ENCODE measurements at places on chromosomes 4 and X.

DNA sequence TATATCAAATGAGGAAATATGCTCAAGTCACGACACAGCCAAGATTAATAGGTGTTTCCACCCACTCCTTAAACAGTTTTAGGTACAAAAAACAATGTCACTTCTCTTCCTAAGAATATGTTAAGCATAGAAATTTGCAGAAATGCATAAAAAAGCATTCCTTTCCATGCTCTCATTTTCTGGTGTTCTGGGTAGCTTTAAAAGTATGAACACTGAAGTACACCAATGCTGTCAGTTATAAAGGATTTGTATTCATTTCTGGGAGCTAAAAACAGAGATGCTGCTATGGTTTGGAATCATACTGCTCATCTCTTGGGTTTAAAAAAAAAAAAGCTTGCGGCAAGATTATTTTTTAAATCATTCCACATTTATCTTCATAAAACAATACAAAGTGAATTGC, 20.8 kb downstream of the SH3RF1 start:
- no peak for DNase-seq

DNA sequence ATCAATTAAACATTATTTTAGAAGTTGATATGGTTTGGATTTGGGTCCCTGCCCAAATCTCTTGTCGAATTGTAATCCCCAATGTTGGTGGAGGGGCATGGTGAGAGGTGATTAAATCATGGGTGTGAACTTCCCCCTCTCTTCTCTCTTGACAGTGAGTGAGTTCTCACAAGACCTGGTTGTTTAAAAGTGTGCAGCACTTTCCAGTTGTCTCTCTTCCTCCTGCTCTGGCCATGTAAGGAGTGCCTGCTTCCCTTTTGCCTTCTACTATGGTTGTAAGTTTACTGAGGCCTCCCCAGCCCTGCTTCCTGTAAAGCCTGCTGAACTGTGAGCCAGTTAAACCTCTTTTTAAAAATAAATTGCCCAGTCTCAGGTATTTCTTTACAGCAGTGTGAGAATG, 141.4 kb downstream of the GALNTL6 start:
- DNase-seq: no peak

DNA sequence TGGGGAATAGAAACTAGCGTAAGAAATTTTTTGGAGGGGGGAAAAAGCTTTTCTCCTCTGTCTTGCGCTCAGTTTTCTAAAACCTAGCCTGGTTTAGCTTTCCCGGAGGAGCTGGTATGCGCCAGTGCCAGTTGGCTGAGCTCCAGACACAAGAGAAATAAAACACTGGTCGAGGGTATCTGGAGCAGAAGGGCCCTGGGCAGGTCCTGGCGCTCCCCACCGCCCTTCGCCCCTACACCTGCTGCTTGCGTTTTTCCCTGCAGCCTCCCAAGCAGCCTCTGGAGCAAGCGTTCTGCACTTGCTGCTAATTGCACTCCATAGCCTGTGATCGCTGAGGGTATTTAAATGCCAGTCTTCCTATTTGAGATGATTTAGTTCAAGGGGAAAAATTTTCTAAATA, 816 bp downstream of the EREG start:
- no peak for DNase-seq

DNA sequence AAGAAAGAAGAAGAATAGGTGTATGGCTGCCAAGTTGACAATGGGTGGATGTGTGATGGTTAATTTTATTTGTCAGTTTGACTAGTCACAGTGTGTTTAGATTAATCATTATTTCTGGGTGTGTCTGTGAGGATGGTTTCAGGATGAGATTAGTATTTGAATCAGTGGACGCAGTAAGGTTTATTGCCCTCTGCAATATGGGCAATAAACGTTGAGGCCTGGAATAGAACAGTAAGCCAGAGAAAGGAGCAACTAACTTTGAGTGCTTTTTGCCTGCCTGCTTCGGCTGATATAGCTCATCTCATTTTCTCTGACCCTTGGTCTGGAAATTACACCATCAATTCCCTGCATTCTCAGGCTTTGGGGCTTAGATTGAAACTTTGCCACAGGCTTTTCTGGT, 140.8 kb upstream of the SPANXN4 start:
- no peak for DNase-seq

GRCh38 chr4:26522478-26522877, 32.2 kb upstream of the CCKAR start:
- DNase-seq: no peak

GRCh38 chrX:100411802-100412715, 2.0 kb upstream of the PCDH19 start:
- no peak for DNase-seq

DNA sequence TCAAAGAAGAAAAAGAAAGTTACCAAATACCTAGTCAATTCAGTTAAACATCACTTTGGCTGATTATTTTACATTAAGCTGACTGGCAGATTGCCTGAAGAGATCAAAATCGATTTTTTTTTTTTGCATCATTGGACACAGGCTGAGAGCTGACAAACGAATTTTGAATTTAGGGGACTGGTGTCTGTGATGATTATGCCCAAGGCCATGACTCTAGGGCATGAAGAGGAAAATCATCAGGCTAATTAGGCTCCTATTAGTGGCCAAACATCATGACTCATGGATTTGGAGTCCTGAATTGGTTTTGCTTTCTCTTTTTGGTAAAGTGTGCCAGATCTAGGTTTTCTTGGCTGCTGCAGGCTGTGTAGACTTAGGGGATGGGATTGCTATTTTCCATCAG, 829.3 kb upstream of the LCORL start:
- DNase-seq: no peak

DNA sequence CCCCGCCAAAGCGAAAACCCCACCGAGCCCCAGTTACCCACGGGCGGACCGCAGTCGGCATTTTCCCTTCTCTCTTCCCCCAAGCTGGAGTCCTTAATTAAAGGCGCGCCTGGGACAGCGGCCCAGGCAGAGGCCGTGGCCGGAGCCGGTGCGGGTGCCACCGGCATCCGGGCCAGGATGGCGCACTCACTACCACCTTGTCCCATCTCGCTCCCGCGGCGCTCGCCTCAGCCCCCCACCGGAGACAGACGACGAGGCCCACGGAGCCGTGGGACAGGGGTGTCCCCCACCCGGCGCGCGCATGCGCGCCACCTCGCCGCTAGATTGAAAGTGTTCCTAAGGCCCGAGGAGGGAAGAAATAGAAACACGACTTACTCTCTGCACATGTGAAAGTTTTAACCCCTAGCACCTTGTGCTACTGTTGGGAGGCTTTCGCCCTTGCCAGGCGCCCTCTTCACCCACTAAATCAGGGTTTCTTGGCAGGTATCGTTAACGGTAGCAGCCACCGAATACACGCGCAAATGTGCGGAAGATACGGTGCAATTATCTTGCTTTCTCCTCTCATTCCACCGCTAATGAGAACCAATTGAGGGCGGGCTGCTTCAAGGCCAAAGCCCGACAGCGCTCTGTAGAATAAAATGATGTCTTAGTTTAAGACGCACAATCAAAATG, 64.3 kb upstream of the CCDC160 start:
- DNase-seq: no peak

DNA sequence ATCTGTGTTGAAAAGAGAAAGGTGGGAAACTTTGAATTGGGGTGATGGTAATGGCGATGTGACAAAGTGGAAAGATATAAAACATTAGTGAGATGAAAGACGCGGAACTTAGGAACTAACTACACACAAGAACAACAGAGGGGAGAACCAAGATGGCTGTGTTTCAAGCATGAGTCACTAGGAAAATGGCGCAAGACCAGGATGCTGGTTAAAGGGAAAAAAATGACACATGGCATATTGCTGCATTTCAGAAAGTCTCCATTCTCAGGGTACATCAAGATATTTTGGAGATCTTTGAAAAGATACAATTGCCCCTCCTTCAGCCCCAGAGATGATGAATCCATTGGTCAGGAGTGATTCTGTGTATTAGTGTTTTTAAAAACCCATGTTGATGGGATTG, 164.4 kb downstream of the FBXO8 start:
- DNase-seq: no peak

DNA sequence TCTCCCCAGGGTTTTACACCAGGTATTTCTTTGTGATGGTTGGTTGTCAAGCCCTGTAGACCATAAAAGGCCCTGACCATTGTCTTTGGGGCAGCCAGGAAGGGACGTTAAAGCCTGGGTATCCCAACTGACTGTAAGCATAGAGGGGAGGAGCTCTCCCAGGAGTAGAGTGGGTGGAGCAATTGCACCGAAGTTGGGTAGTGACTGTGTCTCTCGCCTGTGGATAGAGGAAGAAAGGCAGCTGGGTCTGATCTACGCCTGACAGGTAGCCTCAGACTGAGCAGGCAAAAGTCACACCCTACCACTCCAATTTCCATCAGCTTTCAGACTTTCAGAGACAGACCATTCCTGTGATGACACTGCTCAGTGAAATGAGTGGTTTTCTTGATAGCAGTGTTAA, 123.3 kb downstream of the KLHL8 start:
- DNase-seq: no peak

GRCh38 chr4:69713593-69713992, 46.8 kb downstream of the SULT1B1 start:
- DNase-seq: no peak

Data from stimulated activated CD4-positive, alpha-beta T cell treated with anti-CD3 and anti-CD28 coated beads, TNF-alpha, amount 100 ng/mL, for 48 hours (primary cell).